AG09309 (cell line): ENCODE measurements at places on chromosomes 6 and 20.

GRCh38 chr6:149935246-149935645, 6.6 kb upstream of the ULBP2 start:
- no peak for DNase-seq

DNA sequence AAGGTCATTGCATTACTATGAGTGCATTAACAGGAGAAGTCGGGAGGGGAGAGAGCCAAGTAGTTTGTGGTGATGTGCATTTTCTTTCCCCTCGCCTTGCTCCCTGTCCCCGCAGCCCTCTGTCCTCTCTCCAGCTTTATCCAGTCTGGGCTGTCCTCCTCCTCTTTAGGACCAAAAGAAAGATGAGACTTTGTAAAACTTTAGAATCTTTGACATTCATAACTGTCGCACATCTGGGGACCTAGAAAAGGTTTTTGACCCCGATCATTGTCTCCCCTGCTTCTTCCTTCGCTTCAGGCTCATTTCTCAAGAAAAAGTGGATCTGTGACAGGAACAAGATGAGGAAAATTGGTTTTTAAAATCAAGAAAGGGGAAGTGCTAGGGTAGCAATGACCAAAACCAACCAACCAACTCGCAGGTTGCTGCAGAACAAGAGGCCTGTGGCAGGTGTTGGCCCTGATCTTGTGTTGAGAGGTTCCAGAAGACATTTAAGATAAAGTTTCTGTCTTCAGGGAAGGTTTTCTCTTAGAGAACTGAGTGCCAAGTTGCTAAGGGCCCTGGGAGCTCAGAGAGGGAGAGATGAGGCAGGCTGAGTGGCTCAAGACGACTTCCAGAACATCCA, 17.6 kb downstream of the SYTL3 start:
- no peak for DNase-seq

DNA sequence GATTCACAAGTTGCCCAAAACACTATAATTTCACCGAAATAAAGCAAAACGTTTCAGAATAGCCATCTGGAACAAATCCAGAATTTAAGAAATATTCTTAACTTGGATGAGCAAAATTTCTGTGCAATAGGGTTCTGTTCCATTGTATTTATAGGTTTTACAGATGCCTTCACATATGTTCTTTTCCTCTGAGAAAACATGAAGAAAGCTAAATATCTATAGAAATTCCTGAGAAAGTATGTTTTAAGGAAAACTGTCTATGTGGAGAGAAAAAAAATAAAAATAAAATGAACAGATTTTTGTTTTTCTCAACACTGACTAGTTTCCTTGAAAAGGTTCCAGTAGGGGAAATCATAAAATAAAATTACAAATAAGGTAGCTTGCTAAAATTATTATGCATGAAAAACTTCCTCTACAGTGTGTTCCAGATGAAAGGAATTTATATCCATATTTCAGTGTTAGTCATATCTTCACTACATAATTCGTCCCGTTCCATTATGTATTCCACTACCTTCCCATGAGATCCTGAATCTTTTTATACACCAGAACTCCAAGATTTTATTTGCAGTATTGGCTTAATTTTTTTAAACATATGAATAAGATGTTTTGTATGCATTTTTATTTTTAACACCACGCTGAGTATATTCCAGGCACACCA, 42.4 kb upstream of the TMX4 start:
- no peak for DNase-seq

- no peak for DNase-seq
These were observed 26.1 kb upstream of the ADTRP start for GRCh38 chr6:11804701-11805100.

- DNase-seq: no peak
These were observed 646 bp downstream of the HEY2 start for GRCh38 chr6:125749865-125750691.

DNA sequence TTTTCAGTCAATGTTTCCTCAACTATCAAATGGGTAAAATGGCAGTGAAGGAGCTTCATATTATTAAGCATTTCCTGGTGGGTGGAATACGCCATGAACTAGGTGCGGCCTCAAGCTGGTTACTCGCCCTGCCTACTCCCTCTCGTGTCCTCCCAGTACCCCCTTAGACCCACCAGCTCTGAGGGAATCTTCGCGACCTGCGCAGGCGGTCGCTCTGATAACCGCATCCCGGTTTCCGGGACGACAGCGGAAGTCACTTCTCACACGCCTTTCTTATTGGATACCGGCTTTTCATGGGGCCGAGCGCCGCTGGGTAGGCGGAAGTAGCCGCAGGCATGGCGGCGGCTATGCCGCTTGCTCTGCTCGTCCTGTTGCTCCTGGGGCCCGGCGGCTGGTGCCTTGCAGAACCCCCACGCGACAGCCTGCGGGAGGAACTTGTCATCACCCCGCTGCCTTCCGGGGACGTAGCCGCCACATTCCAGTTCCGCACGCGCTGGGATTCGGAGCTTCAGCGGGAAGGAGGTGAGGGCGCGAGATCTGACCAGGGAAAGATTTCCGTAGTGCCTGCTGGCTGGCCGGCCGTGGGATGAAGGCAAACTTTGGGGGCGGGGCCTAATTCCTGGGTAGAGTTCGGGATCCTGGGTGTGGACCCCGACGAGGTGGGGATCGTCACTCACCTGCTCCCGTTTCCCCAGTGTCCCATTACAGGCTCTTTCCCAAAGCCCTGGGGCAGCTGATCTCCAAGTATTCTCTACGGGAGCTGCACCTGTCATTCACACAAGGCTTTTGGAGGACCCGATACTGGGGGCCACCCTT, at the start of gene PIGT:
Gene PIGT, plus strand, starts transcription at position 320 of the 816 bp plus-strand sequence. Its CDS starts 16 bp downstream, at position 336.
- peak; percentile 20 for DNase-seq

DNA sequence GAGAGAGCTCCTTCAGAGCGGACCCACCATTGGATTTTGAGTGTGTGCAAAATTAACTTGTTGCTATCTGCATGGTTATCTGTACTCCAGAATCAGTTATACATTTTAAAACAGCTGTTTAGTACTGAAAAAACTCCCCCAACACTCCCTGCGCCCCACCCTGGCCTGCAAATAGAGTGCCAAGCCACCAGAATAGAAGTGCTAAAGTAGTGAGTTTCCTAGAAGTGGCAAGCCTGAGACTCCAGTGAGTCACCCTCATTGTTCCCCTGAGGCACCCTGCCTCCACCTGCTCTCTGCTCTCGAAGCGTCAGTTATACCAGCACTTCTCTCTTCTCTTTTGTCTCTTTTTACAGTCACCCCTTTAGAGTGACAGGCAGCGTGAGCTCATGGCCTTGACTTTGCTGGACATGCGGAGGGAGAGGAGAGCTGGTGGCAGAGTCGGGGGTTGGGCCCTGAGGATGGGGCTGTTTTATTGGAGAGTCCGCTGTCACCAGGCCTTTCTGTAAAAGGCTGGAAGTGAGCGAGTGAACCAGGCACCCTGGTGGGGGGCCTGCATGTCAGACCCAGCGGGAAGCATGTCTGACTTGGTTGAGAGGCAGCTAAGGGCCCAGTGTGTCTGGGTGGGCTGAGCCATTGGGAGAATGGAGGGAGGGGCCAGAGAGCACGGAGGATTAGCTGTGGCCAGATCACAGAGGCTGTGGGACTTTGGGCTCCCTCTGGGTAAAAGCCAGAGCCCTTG, 10.4 kb downstream of the IGF2R start:
- no peak for DNase-seq

- DNase-seq: no peak
These were observed 404.9 kb upstream of the SOX4 start for GRCh38 chr6:21188505-21189223.

DNA sequence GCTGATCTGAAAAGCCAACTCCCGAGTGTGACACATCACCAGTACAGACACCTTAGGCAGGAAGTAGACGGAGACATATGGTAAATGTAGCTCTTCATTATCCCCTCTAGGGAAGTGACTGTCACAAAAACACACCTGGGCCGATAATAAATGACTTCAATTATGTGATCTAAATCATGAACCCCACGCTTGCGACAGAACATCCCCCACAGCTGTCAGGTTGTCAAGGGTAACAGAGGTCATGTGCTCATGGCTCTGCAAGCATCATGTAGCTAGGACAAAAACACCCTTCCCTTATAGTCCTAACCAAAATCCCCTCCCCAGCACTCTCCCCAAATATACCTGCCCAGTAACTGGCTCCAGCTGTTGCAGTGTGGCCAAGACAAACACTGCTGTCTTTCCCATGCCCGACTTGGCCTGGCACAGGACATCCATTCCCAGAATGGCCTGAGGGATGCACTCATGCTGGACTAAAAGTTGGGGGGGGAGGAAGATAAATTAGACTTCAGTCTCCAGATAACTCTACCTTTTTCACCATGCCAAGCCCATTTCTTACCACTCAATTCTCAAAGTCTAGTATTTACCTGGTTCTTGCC, 2.9 kb downstream of the DDX39B start:
- no peak for DNase-seq

- no peak for DNase-seq
These were observed 245.1 kb downstream of the MYLK4 start for GRCh38 chr6:2505624-2506023.

DNA sequence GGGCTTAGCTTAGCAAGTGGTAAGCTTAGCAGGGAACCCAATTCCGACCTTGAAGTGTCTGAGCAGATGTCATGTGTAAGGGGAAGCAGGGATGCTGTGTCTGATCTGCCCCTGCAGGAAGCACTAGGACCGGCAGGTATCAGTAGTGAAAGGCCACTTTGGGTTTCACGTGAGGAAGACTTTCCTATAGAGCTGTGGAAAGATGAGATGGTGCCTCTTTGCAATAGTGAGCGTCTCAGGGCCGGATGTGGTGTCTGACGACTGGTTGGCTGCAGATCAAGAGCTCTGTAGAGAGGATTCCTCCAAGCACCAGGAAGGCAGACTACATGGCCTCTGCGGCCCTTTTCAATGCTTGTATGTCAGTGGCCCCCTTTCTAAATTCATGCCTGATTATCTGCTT, 98.3 kb downstream of the TIAM2 start:
- DNase-seq: no peak

- no peak for DNase-seq
These were observed 47.4 kb downstream of the AIG1 start for GRCh38 chr6:143107911-143108761.

GRCh38 chr6:18183766-18184165, 28.5 kb downstream of the KDM1B start:
- DNase-seq: no peak

GRCh38 chr6:5772408-5773120, 234.2 kb downstream of the NRN1 start:
- DNase-seq: no peak

GRCh38 chr20:43710370-43711044, 16.3 kb downstream of the GTSF1L start:
- DNase-seq: no peak

GRCh38 chr20:20568604-20569205, 143.7 kb downstream of the RALGAPA2 start:
- DNase-seq: peak; percentile 10

- DNase-seq: no peak
These were observed 128.2 kb upstream of the PRSS16 start for GRCh38 chr6:27119329-27119728.

DNA sequence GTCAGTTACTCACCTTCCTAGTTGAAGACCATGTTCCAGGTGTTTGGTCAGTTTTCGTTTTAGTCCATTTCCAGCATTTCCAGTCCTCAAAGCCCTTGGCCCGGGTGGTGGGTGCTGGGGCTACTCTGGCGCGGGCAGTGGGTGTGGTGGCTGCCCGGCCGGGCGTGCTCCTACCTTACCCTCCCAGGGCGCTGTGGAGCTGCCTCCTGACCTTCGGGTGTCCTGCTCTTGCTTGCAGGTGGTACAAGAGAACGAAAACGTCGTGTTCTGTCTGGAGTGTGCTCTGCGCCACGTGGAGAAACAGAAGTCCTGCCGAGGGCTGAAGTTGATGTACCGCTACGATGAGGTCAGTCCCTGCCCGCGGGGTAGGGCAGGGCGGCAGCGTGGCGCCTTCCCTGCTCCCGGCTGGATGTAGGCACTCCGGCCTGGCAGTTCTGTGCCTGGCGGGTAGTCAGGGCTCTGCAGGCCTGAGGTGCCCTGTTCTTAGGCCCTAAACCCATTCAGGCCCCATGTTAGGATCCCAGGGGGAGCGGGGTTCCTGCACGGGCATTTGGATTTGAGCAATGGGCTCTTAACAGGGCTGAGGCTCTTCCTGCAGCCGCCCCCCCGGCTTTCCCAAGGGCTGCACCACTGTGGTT, 145.8 kb downstream of the DTNBP1 start:
- DNase-seq: no peak

DNA sequence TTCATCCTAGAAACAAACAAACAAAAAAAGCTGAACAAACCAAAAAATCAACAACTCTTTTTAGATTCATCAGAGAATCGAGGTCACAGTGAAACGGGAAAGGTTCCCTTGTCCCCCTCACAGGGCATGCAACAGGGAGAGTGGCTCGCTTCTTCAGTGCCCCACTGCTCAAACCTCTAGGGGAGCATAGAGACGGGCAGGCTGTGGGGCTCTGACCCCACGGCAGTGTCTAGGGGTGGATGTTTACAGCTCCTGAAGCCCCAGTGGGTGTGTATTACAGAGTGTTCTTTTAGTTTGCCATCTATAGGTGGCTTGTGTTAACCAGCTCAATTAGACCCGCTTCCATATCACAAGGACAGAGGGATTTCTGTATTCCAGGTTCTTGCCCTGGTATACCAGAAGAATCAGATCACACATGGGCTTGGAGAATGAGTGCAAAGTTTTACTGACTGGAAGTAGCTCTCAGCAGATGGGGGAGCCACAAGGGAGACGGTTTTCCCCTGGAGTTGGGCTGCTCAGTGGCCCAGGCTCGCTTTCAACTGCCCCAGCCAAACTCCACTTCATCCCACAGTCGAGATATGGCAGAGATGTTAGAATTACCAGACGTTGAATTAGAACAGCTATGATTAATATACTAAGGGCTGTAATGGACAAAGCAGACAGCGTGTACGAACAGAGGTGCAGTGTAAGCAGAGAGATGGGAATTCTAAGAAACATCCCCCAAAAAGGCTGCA, 192.6 kb upstream of the CST7 start:
- DNase-seq: no peak

DNA sequence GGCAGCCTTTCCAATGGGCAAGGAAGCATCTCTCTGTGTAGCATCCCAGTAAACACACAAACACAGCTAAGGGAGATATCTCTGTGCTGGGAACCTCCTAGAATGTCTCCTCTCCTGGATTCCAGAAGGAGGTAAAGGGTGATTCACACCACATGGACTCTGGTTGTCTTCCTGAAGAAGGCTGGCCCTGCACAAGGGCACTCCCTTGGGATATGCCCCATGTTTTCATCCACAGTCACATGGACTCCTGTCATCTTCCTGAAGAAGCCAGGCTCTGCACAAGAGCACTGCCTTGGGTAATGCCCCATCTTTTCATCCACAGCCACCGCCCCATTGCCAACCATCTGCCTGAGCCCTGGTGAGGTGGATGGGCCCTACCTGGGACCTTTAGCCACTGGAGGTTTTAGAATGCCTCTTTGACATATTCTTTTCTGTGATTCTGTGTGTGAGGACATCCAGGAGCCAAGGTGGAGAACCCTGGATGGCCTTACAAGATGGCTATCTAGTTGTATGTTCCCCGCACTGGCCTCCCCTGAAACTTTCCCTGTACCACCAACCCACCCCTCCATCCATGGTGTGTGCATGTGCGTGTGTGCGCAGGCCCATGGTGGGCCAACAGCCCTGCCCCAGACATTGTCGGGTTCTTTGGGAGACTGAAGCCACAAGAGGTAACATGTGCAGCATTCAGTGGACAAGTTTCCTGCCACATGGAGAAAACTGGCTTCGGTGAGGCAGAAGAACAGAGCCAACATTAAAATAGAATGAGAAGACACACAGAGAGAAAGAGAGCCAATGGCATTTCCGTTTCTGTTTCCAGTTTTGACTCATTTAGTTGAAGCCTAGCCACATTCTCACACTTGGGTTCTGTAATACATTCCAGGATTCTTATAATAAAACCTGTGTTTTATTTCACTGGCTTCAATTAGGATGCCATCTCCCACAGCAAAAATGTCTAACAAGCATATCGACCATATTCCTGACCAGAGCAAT, 110.2 kb upstream of the CST7 start:
- DNase-seq: peak; percentile 48
